CD14-positive monocyte (primary cell): ENCODE measurements at places on chromosomes 2 and 18.

DNA sequence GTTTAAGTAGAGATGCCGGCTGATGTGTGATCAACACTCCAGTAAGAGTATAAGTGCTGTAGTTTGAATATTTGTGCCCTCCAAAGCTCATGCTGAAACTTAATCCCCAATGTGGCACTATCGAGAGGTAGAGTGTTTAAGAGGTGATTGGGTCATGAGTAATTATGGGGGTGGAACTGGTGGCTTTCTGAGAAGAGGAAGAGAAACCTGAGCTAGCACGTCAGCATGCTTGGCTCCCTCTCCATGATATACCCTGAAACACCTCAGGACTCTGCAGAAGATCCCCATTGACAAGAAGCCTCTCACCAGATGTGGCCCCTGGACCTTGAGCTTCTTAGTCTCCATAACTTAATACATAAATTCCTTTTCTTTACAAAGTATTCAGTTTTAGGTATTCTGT is 584.8 kb downstream of the TSN start:
- no peak for DNase-seq

DNA sequence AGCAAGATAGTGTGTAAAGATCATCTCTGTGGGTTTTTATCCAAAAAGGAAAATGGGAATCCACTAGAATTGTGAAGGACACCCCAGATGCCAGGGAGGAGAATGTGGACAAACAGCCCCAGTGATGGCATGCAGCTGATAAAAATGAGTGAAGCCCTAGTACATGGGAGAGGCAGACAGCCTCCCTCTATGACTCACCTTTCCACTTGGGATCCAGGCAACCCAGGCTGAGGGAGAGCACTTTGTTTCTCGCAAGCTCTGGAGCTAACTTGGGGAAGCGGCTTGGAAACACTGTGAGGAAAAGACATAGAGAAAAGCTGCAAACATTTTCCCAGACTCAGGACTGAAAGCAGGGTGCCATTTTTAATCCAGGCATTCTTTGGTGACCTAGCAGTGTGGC is 5.3 kb upstream of the FLACC1 start:
- no peak for DNase-seq

GRCh38 chr2:189363559-189363958 is 77.7 kb upstream of the WDR75 start:
- DNase-seq: peak; percentile 40

- no peak for DNase-seq
Measured at GRCh38 chr2:197873293-197873701, 68.9 kb downstream of the PLCL1 start.

GRCh38 chr2:69311024-69311416 is 76.0 kb downstream of the GFPT1 start:
- DNase-seq: no peak

DNA sequence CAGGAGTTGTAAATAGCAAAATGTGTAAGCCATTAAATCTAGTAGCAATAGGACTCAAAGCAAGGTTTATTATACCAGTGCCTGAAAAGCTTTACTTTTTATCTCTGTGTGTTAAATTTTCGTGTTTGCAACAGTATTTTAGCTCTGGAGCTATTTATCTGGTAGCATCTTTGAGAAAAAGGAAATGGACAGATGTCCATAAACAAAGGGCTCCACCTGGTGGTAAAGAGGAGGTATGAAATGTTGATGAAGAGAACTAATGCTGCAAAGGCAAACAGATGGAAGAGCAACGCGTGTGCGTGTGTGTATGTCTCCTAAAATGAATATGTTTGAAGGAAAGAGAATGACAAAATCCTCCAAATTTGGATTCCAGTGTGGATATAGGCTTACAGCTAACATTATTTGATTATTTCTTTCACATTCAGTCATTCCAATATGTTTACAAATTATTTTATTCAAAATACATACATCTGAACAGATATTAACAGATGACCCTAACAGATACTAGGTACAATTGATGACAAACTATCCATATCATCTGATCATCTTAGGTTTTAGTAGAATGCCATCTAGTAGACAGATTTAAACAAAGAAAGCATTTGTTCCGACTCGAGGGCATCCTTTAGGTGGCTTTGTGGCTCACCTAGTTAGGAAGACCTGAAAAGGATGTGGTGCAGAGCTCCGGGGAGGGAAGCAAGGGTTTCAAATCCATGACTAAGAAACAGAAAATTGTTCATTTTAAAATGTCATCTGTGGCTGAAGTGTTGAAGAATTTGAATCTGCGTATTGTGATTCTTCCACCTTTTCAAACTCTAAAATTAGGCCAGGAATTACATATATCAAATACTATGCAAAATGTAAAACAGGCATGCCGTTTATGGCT is 383.3 kb downstream of the MTX2 start:
- peak; percentile 11 for DNase-seq

- DNase-seq: no peak
Measured at GRCh38 chr2:150133623-150134022, 353.8 kb downstream of the RND3 start.
